Activated gamma-delta T cell treated with anti-CD3 and anti-CD28 coated beads, Interleukin-2, amount 50 U/mL, for 16 hours (primary cell): ENCODE measurements at places on chromosomes 5 and 9.

DNA sequence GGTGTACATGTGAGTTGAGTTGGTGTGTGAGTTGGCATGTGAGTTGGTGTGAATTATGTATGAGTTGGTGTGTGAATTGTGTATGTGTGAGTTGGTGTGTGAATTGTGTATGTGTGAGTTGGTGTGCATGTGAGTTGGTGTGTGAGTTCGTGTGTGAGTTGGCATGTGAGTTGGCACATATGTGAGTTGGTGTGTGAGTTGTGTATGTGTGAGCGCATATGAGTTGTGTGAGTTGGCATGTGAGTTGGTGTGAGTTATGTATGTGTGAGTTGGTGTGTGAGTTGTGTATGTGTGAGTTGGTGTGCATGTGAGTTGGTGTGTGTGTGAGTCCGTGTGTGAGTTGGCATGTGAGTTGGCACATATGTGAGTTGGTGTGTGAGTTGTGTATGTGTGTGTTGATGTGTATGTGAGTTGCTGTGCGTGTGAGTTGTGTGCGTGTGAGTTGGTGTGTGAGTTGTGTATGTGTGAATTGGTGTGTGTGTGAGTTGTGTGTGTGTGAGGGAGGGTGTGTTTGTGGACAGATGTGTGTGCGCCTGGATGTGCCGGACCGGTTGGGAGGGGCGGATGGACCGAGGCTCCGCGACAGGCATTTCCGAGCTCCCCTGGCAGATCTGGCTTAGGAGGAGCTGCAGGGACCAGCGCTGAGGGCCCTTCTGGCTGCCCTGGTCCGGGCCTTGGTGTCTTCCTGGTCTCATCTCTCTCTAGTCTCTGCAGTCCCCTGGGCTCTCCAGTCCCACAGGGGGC lies 162.5 kb upstream of the IER5L start:
- no peak for DNase-seq

- peak; percentile 88 for DNase-seq
Measured at GRCh38 chr9:36151316-36152210, 15.0 kb downstream of the GLIPR2 start.

GRCh38 chr5:1058083-1058945 lies 49.7 kb downstream of the NKD2 start:
- DNase-seq, result no peak

- no peak for DNase-seq
Measured at GRCh38 chr5:145585-146323, 45.5 kb upstream of the LRRC14B start.

- no peak for DNase-seq
Measured at GRCh38 chr9:16030528-16031185, 477.8 kb downstream of the CCDC171 start.

DNA sequence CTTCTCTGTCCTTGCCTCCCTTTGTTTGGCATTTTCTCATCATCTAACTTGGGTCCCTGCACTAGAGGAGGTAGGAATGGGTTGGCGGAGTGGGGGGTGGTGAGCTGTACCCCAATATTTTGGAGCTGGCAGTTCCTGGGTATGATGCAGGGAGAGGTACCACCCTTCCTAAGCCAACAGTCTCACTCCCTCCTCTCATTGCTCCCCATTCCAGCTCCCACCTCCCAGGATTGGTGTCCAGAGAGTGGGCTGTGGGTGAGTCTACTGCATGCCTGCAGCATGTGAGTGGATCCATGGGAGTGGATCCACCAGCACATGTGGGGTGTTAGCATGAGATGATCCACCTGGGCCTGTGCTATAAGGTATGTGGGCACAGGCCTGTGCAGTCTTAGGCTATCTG lies 22.2 kb upstream of the MYORG start:
- DNase-seq, result no peak

GRCh38 chr9:107277801-107278200 lies 5.3 kb upstream of the RAD23B start:
- no peak for DNase-seq

DNA sequence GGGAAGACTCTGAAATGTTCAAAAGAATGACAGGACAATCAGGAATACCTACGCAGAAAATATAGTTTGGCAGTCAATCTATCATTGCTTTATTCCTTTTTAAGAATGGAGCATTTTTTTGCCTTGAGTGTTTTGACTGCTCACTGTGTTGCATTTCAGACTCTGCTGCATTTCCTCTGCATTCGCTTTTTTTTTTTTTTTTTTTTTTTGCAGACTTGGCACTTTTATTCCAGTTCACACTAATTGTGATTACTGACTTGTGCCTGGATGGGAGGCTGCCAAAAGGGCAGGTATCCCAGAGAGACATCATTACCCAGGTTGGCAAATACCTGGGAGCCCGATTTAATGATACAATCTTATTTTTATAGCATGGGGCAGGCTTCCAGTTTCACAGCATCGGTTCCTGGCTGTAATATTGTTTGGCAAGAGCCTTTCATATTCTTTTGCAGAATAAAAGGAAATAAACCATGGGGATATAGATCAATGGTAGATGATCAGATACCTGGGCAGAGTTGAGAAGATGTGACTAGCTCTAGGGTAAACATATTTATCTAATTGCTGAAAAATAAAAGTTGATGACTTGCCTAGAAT lies 1132.6 kb downstream of the MAT2B start:
- no peak for DNase-seq

GRCh38 chr9:5099466-5099865 lies 86.0 kb downstream of the INSL6 start:
- no peak for DNase-seq

GRCh38 chr5:7493622-7494021 lies 97.7 kb downstream of the ADCY2 start:
- DNase-seq, result no peak

DNA sequence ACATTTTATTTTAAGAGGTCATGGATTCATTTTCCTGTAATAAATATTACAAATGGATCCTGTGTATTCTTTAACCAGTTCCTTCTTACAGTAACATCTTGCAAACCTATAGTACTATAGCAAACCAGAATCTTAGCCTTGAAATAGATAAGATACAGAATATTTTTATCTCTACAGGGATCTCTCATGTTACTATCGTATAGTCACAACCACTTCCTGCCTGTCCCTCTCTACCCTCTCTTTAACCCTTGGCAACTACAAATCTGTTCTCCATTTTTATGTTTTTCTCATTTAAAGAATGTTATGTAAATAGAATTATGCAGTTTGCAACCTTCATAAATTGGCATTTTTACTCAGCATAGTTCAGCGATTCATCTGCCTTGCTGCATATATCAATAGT lies 454.0 kb downstream of the DIRAS2 start:
- DNase-seq, result no peak

DNA sequence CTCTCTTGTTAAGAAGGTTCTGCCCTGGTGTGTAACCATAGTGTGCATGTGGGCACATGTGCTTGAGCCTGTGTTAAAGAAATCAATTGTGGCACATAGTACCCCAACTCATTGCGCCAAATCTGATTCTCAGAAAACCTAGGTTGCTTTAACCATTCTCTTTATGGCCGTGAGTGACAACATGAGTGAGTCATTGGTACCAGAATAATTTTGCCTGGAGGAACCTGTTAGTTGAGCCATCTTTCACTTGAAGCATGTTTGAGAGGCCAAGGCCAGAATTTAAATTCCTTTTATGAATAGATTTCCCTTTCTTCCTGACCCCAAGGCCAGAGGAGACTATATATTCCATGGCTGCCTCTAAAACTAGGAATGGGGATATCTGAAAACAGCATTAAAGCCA lies 35.2 kb upstream of the SLC36A2 start:
- DNase-seq, result no peak

GRCh38 chr9:70561786-70562395 lies 147.4 kb upstream of the KLF9 start:
- DNase-seq, result no peak

GRCh38 chr5:97836816-97837215 lies 653.8 kb upstream of the RIOK2 start:
- no peak for DNase-seq

- DNase-seq, result no peak
Measured at GRCh38 chr9:107952773-107953172, 463.2 kb upstream of the KLF4 start.

DNA sequence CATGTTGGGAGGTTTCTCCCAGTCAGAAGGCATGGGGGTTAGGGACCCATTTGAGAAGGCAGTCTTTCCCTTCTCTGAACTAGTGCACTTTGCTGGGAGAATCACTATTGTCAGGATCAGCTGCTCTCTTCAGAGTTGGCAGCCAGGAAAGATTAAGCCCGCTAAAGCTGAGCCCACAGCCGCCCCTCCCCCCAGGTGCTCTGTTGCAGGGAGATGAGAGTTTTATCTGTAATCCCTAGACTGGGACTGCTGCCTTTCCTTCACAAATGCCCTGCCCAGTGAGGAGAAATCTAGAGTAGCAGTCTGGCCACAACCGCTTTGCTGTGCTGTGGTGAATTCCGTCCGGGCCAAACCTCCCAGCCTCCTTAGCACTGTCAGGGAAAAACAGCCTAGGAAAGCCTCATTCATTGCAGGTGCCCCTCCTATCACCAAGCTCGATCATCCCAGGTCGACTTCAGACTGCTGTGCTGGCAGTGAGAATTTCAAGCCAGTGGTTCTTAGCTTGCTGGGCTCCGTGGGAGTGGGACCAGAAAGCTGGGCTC lies 69.8 kb downstream of the CNTLN start:
- DNase-seq, result no peak

DNA sequence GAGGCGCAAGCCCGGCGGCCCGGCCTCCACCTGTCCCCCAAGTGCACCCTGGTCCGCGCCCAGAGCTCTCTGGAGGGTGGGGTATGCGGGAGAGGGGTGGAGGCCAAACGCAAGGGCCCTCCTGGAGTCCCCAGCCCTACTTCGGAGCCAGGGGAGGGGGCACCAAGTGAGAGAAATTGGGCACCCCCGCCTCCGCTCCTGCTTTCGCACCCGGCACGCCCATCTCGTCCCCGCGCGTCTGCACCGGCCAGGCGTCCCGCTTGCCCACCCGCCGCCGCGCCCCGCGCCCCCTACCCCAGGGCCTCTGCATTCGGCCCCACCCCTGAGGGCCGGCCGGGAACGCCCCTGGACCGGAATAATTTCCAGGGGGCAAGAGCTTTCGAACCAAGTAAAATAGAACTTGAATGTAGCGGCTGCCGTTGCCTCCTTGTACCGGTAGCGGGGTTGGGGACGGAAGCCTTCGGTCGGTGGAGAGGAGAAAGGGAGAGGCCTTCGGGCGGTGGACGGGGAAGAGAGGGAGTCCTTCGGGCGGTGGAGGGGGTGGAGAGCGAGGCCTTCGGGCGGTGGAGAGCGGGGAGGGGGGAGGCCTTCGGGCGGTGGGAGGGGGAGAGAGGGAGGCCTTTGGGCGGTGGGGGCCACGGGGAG lies 694 bp upstream of the PHPT1 start:
- DNase-seq, result no peak

DNA sequence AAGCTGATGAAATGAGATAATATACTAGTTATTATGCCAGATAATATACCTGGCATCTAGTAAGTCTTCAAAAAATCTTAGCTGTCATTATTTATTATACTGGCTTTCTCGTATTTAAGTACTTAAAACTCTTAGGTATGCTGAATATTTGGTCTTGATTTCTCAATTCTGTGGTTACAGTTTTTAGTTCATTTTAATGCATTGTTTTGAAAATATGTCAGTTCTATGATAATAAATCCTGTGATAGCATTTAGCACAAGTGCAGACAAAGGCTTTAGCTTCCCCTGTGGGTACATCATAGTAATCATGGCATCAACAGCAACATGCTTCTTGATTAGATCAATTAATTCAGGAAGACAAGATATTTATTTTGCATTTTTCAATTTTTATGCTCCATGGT lies 133.0 kb downstream of the SMC2 start:
- DNase-seq, result no peak

- peak; percentile 64 for DNase-seq
Measured at GRCh38 chr5:78984439-78985115, 533 bp downstream of the ARSB start.

DNA sequence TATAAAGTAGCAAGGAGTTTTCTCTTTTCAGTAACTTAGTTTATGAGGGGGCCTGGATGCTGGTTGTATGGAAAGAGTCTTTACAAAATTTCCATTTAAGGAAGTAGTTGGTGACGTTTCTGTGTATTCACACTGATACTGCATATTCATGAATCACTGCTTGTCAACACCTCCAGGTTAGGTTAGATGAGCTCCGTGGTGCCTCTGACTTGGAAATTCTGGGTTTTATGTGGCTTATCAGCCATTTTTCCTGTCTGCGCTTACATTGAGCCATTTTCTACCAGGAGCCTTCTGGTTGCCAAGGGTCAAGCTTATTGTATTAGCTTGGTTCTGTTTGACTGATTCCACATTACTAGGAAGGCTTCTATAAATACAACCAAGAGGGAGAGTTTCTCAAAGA lies 128.3 kb downstream of the SLC28A3 start:
- no peak for DNase-seq

DNA sequence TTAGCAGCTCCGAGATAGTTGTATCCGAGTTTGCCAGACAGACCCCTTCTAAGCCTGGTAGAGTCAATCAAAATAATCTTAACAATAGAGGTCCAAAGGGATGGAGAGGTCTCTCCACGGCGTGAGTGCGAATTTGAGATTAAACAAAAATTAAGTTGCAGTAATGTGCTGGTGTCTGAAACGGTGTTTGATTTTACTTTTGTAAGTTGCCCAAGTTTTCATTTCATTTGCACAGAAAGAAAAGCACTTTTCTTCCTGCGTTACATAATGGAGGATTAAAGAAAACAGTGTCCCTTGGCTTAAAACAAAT lies 1.2 kb downstream of the IRX1 start:
- DNase-seq, result no peak

- no peak for DNase-seq
Measured at GRCh38 chr9:89020754-89021153, 29.5 kb downstream of the S1PR3 start.

DNA sequence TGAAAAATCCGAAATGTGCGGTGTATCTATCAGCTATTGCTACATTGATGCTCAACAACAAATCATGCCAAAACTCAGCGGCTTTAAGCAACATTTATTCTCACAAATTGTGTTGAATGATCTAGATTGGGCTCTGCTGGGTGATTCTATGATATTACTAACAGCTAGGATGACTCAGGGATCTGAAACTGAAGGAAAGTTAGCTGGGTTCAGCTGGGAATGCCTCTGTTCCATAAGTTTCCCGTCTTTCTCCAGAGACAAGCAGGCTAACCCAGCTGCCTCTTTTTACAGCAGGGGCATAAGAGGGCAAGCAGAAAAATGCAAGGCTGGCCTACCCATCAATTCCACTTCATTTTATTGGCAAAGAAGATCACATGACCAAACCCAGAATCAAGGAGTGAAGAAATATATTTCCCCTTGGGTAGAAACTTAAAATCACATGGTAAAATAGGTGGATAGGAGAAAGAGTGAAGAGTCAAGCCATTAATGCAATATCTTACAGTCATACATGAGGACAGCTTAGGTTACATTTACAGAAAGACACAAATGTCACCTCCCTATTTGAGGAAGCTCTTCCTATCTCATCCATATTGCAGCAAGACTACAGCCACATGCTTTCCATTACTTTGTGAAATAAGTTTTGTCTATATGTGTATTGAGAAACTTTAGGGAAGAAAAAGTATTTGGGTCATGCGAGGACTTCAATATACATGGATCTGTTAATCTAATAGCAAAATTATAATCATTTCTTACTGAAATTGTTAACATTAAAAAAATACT lies 30.8 kb downstream of the IL7R start:
- DNase-seq, result no peak

- DNase-seq, result no peak
Measured at GRCh38 chr9:134539586-134540194, 101.9 kb upstream of the COL5A1 start.
